Cardiac septum (tissue), 1 donor: ENCODE measurements at places on chromosomes 5 and 9. TPM values are rescaled to one million over a fixed set of nuclear protein-coding genes. Genes with fewer than 3 reads are reported as not detected.

DNA sequence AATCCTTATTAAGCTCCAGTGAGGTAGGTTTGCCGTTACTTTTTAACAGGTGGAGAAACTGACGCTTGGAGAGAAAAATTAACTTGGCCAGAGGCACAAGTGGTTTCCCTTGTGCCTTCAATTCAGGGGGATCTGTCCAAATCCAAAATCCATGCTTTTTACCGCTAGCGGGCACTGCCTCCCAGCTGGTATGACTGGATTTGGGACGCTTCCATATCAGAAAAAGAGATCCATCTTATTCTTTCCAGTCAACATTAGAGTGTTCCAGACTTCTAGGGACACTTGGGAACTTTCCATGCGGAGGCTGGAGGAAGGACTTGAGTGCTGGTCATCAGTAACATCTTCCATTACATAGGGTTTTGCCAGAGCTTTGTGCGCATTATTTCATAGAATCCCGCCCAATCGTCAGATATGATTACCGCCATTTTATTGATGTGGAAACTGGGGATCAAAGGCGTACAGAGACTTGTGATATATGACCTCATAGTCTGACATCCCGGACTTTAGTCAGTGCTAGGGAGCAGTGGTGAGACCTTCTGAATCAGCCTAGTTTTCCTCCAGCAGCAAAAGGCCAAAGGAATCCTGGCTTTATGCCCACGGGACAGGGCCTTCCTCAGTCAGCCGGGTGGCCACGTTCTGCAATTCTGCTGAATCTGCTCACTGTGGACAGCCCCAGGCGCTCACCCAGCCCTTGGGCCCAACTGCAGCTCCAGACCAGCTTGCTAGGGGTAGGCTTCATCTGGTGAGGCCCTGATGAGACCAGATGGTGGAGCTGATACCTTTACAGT, 1.1 kb upstream of the GNPDA1 start:
- no peak for DNase-seq

- no peak for DNase-seq
These were observed 75.1 kb downstream of the HSD17B4 start for GRCh38 chr5:119527351-119527750.

KCNIP1 gene
- 0.57 TPM for total RNA-seq

- peak; percentile 75 for DNase-seq
These were observed 250.4 kb upstream of the IRX1 start for GRCh38 chr5:3345195-3345594.

DNA sequence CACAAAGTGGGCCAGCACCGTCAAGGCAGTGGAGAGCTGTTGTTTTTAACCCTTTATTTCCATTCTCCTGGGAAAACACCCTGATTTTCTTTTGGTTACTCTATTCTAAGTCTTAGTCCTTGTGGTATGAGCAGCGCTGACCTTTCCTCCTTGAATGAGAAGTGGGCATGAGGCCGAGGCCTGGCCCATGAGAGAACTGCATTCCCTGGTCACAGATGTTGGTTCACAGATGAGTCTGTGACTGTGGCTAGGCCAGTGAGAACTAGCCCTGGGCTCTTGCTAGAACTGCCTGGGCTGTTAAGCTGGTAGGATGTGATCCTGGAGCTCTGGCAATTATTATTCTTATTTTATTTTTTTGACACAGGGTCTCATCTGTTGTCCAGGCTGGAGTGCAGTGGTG, 71.7 kb upstream of the KLF9 start:
- no peak for DNase-seq

LTC4S gene
- total RNA-seq, result 12.8 TPM

MSMP gene
- total RNA-seq, result not detected

DNA sequence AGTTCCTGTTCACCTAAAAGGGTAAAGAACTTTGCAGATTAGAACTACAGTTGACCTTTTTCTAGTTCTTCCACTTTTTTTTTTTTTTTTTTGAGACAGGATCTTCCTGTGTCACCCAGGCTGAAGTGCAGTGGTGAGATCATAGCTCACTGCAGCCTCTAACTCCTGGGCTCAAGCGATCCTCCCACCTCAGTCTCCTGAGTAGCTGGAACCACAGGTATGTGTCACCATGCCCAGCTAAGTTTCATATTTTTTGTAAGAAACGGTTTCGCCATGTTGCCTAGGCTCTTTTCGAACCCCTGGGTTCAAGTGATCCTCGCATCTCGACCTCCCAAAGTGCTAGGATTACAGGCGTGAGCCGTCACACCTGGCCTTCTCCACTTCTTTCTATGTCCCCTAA, 39.7 kb upstream of the TNFAIP8 start:
- no peak for DNase-seq

DNA sequence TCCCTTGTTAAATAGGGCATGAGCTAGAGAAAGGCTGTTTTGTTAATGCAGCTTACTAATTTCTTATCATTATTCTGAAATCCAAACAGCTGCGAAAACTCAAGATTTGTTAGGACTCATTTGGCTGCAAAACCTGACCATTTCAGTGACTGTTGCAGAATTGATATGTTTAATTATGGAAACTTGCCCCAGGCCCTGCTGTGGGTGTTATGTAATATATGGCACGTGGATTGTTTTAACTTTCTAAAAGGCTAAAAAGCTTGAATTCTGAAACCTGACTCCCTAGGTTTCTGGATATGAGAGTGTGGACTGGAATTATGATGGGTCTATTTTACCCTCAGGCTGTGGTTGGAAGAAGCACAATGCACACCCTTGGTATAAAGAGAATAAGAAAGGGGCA, 4.4 kb downstream of the IL9 start:
- DNase-seq, result no peak

DNA sequence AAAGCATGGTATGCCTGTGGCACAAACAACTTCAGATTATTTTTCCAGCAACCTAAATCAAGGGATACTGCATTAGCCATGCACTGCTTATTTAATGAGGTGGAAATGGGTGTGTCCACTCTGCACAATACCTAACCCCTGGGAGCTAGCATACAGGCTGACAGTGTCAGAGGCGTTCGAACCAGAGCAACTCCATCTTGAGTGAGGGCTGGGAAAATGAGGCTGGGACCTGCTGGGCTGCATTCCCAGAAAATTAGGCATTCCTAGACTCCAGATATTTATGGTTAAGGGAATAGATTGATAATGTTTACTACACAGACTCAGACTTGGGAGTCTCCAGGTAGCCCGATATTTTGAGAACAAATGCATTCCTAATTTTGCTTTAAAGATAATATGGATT, 2.8 kb downstream of the FGF1 start:
- DNase-seq, result no peak

CD274 gene
- 17.9 TPM for total RNA-seq

HSD17B4 gene
- total RNA-seq, result 189 TPM

GRCh38 chr9:77010527-77010926, 8.9 kb upstream of the FOXB2 start:
- DNase-seq, result no peak

LCN15 gene
- total RNA-seq, result not detected

NDUFA8 gene
- total RNA-seq, result 230 TPM

ZFP37 gene
- 2.0 TPM for total RNA-seq

- no peak for DNase-seq
These were observed 602.1 kb downstream of the TAF11L14 start for GRCh38 chr5:18236386-18236785.

PPP2R2B gene
- 7.9 TPM for total RNA-seq

CDHR2 gene
- total RNA-seq, result 0.51 TPM

ADAMTS12 gene
- 2.8 TPM for total RNA-seq

GRCh38 chr5:132677682-132678400, 4.1 kb downstream of the IL4 start:
- DNase-seq, result no peak

- DNase-seq, result no peak
These were observed 1114.0 kb downstream of the PTPRD start for GRCh38 chr9:9498846-9499245.

- DNase-seq, result no peak
These were observed 211.8 kb upstream of the RASEF start for GRCh38 chr9:83274787-83275186.

- no peak for DNase-seq
These were observed 7.5 kb downstream of the NREP start for GRCh38 chr5:111749303-111750026.

GRCh38 chr9:20243841-20244240, 378.5 kb downstream of the MLLT3 start:
- DNase-seq, result no peak

GRCh38 chr5:172171118-172171517, 16.9 kb downstream of the STK10 start:
- no peak for DNase-seq

GRCh38 chr5:158007336-158007735, 148.4 kb upstream of the CLINT1 start:
- no peak for DNase-seq

LCN6 gene
- total RNA-seq, result 4.5 TPM

MEIKIN gene
- total RNA-seq, result not detected

DNAH5 gene
- total RNA-seq, result 0.35 TPM

GRCh38 chr9:126166291-126166690, 160.3 kb upstream of the MVB12B start:
- peak; percentile 59 for DNase-seq

DNA sequence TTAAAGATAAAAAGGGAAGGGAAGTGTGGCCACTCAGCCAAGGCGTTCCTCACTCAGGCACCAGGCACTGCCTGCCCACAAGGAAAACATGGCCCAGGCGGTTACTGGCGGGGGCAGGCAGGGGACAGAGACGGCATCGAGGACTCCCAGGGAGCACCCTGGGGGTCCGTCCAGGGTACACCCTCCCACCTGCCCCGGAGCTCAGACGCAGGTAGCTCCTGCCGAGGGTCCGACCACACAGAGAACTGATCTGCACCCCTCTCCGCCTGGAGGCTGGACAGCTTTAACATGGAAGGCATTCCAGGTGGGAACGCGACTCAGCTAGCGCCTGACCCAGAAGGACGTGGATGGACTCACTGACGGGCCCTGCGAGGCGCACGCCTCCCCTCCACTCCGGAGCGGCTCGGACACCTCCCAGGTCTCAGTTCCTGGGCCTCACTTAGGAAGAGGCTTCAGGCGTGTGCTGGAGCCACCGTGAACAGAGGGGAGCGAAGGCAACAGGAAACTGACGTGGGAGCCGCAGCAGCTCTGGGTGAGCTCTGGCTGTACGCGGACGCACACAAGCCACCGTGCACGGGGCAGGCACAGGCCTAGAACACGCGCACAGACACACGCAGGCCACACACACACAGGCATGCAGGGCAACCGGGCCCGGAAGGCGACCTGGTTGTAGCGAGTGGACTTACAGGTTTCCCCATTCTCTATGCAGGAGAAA, 47.5 kb downstream of the NKD2 start:
- no peak for DNase-seq

EQTN gene
- not detected for total RNA-seq

DNA sequence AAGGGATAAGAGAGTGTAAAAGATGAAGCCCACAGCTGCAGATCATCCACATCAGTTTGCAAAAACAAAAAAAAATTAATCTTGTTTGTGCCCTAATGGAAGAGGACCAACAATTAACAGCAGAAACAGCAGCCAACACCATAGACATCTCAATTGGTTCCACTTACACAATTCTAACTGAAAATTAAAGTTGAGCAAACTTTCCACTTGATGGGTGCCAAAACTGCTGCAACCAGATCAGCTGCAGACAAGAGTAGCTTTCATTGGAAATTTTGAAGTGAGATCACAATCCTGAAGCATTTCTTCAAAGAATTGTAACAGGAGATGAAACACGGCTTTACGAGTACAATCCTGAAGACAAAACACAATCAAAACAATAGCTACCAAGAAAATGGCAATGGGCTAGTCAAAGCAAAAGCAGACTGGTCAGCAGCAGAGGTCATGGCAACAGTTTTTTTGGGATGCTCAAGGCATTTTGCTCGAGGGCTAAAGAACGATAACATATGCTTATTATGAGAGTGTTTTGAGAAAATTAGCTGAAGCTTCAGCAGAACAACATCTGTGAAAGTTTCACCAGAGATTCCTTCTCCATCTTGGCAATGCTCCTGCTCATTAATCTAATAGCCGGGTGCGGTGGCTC, 4.1 kb upstream of the RBM27 start:
- DNase-seq, result no peak

GRCh38 chr9:93815677-93816076, 139.5 kb downstream of the BARX1 start:
- no peak for DNase-seq

DNA sequence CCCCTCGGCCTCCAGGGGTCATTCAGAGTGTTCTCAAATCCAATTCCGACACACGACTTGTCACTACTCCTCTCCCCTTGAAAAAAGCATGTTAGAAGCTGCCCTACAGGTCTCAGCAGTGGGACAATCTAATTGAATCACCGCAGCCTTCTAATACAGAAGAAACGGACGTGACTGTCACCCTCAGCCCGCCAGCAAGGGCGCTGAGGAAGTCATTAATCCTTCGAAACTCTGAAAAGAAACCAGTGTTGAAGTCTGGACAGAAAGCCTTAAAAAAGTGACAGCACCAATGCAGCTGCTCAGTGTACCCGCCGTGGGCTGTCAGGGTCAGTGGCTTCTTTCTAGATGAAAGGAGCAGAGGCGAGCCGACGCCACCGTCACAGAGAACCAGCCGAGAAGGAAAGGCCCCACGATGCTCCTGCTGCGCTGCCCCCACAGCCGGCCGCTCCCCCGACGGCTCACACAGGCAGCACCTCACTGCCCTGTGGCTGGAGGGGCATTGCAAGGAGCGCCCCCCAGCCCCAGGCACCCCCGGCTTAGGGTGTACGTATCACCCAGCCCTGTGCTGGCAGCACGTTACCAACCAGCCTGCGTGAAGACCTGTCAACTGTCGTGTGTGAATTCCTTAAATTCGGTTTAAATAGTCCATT, 5.7 kb downstream of the BRD3OS start:
- DNase-seq, result no peak

POLK gene
- total RNA-seq, result 26.6 TPM

GRCh38 chr5:147675168-147675567, 107.4 kb downstream of the JAKMIP2 start:
- no peak for DNase-seq

FAM153A gene
- total RNA-seq, result 9.3 TPM
